NCI-H1436 treated with DMSO at 0.1 percent for 48 hours (cell line): ENCODE measurements at places on chromosomes 1 and 21.

GRCh38 chr1:167795810-167796740 is 74.3 kb downstream of the MPZL1 start:
- no peak for DNase-seq

DNA sequence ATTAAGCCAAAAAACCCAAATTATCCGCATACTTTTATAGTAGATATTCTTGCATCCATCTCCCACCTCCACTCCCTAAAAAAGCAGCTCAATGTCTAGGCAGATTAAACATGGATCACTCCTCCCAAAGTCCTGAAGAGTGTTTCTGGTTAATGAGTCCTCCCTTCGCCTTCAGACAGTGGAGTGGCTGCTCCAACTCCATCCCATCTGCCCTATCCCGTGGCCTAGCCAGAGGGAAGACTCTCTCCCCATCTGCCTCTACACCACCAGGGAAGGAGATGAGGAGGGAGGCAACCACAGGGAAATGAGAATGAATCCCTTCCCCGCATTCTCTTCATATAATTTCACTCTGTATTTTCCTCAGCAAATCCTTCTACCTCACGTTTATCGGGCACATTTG is 103.8 kb downstream of the SLC45A1 start:
- no peak for DNase-seq

DNA sequence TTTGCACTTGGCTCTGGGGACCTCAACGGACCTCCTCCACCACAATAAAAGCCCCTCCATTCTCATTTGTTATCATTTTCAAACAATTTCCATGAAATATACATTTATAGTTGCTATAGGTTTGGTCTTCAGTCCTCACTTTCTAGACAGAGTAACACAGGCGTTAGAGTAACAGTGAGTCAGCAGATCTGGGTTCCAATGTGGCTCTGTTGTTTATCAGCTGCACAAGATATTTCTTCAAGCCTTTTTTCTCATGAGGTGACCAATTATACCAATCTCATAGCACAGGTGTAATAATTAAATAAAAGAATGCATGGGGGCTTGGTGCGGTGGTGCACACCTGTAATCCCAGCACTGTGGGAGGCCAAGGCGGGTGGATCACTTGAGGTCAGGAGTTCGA is 32.8 kb upstream of the PSMB2 start:
- DNase-seq: no peak

DNA sequence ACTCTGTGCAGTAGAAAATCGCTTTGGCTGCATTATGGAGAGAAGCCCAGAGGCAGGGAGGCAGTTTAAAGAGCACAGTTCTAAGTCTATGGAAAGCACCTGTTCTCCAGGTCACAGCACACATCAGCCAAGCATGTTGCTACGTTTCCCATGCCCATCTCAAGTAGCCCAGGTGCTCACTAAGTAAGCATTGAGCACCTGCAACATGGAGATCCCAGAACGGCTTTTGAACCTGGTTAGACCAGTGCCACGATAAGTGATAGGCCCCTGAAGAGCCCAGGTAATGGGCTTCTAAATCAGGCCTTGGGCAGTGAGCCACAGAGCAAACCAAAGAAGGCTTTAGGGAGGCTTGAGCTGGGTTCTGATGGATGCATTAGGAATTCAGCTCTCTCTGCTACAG is 186.2 kb downstream of the C1orf94 start:
- DNase-seq: peak; percentile 34

DNA sequence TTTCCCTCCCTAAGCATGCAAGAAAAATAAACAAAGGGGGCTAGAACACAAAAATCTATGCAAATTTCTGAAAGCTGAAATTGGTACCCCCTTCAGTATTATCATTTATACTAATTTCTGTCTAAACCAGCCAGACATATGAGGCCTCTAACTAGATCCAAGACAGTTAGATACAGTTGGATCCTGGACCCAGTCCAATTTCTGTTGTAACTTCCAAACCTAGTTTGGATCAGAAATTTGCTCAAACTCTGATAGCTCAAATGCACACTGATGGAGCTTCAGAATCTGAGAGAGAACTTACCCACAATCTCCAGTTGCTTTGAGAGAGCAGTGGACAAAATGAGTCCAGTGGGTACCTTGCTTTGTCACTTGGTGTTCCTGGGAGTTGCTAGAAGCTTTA is 11.9 kb downstream of the CEP350 start:
- no peak for DNase-seq

GRCh38 chr1:150076066-150076465 is 8.5 kb downstream of the VPS45 start:
- no peak for DNase-seq

GRCh38 chr1:38858833-38859560 is 575 bp downstream of the RRAGC start:
- no peak for DNase-seq

DNA sequence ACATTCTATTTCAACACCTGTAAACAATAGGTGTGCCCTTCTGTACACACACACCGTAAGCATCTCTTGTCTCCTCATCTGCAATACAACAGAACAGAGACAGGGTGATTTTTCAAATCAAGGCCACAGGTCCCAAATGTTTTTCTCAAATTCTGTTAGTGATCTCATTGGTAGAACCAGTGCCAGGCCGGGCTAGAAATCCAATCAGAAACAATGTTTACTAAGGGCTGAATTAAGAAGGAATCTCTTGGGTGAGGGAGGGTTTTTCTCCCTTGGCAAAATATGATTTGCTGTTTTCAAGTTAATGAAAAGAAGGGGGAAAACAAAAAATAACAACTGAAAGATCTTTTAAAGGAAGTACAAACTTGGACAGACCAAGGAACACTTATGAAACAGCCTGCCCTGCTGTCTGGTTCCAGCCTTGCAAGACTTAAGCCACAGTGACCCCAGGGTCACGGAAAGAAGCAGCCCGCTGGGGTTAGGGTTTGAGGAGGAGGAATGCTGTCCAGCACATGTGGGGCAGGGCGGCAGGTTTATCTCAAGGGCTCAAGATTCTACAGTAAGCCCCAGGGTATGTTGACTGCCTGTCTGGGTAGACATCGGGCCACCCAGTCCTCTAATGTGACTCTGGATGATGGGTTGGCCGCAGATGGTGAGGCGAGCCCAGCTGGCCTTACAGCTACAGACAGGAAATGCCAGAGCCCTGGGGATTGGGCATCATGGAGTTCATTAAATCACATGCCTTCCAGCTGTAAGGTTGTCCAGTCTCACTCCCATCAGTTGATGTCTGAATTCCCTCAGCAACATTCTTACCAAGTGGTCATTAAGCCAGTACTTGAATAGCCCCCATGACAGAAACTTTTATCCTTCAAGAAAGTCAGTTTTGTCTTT is 73.3 kb upstream of the SLC44A3 start:
- no peak for DNase-seq

DNA sequence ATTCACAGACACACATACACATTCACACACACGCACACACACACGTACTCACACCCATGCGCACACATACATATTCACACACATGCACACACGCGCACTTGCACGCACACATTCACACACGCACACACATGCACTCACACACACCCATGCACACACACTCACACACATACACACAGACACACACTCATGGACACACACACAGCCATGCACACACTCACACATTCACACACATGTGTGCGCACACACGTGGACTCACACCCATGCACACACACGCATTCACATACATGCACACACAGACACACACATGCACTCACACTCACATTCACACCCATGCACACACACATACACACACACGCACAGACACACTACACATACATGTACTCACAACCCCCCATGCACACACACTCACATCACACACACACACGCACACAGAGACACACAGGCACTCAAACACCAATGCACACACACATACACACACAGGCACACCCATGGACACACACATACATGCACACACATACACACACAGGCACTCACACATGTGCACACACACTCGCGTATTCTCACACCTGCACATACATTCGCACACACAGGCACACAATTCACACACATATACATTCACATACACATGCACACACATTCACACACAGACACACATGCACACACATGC is 589.1 kb downstream of the PTPRU start:
- no peak for DNase-seq

GRCh38 chr1:43874716-43875115 is 58.9 kb upstream of the ARTN start:
- DNase-seq: no peak

GRCh38 chr1:2133879-2134215 is 60.7 kb downstream of the FAAP20 start:
- DNase-seq: no peak

- no peak for DNase-seq
These were observed 13.6 kb downstream of the EVA1C start for GRCh38 chr21:32426066-32426465.

GRCh38 chr1:23473037-23473800 is 10.8 kb downstream of the ASAP3 start:
- no peak for DNase-seq

DNA sequence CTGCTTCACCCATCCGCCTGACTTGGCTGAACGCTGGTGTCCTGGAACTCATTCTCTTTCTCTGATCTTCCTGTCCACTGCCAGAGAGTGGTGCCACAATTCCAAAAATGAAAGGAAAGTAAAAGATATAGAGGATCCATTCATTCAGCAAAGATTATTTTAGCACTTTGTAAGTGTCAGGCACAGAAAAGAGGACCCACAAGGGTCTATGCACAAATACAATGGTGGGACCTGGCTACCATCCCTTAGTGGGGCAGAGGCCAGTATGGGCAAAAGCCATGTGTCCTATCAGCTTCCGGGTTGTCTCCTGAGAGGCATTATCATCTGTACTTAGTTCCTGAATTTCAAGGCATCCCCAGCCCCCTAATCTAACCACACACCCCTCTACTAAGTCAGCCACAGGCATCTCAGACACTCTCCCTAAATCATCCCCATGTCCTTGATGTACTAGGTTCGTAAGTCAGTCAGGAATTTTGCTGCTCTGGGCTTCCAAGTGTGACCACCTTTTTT is 19.0 kb downstream of the SSR2 start:
- no peak for DNase-seq

DNA sequence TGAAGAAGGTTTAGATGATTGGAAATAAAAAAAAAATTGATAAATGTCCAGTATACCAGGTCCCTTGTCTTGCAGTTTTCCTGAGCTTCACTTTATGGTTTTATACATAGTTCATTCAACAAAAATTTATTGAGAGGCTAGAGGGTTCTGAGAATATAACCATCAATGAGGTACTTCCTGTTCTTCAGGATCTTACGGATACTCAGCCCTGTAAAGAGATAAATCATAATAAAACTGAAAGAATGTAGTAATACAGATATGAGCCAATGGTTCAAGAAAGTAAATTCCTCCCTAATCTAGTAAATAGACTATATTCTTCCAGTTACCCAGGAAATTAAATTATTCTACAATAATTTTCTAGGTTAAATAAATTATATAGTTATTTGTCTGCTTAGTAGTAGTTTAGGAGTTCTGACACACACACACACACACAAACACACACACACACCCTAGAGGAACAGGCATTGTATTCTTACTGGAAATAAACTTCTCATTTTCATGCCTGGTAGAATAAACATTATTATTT is 70.4 kb upstream of the HMCN1 start:
- no peak for DNase-seq

DNA sequence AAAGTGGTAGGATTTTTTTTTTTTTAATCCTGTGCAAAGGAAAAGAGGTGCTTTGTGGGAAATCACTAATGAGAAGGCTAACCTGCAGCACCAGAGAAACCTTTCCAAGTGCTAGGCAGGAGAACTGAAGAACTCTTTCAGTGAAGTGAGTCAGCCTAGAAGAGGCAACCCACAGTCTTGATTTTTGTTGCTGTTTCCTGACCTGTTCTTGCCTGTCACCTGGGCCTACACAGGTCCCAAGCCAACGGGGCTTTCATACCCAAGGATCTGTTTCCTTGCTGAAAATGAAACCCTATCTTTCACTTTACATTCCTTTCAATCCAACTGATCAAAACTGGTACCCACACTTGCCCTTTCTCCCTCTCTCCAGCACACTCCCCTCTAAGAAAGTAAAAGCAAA is 7.1 kb upstream of the IKBKE start:
- no peak for DNase-seq

GRCh38 chr1:229841230-229841629 is 215.2 kb downstream of the URB2 start:
- no peak for DNase-seq

DNA sequence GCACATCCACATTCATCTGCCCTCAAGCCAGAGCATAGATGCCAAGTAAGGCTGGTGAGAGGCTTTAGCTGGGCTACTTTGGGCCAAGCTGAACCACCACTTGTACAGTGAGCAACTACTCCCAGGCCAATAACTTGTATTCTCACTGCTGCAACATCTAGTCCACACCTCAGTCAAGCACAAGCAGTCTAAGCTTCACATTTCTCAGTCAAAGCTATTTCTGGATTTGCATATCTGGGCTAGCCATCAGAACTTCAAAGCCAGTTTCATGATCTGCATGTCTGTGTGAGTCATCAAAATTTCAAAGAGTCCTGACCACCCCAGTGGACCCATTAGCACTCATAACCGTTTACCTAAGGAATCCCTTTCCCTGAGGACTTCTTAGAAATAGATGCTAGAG is 77.7 kb upstream of the DIRAS3 start:
- DNase-seq: no peak

DNA sequence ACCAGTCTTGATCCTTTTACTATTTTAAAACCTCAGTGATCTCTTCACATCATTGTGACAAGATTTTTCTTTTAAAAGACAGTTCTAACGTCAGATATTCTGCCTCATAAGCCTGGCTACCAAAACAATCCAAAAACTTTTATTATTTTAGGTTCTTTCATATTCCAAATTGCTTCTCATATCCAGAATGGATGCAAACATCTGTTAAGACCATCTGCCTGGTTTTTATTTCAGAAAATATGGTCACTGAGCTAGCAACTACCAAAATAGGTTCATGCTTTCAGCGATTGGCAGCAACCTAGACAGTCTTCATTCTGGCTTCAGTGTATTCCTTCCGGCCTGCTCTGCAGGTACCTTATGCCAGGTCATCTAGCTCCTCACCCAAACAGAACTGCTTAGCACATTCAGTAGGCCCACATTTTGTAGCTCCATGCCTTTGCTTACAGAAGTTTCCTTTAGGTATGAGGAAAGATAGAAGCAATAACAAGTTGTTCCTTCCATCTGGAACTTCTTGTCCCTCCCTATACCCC is 59.0 kb upstream of the CACYBP start:
- no peak for DNase-seq

- DNase-seq: no peak
These were observed 8.1 kb downstream of the KRTAP21-3 start for GRCh38 chr21:30710499-30710898.

DNA sequence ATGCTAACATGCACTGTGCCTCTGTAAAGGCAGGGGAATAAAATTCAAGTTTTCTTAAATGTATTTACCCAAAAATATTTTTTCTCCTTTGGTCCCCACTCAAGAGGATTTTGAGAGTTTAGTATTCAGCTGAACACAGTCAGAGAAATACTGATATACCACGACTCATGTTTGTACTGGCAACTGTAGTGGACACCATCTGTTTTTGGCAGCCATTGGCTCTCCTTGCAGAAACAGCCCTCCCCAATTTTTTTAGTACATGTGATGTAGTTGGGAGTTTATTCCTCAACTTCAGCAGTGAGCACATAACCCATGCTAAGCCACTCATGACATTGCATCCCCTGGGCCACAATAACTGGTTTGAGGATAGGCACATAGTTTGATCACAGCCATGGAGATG is 154.8 kb upstream of the POU3F1 start:
- DNase-seq: no peak

GRCh38 chr1:219660666-219661463 is 48.0 kb upstream of the ZC3H11B start:
- DNase-seq: no peak

- no peak for DNase-seq
These were observed 68.7 kb downstream of the ALG14 start for GRCh38 chr1:95004013-95004412.

GRCh38 chr1:21165646-21166045 is 11.1 kb downstream of the EIF4G3 start:
- no peak for DNase-seq

- DNase-seq: no peak
These were observed 10.1 kb downstream of the GNG4 start for GRCh38 chr1:235639226-235640205.
